Left lung (tissue), 14 donors: ENCODE measurements at places on chromosomes 13 and 19. TPM values are rescaled to one million over a fixed set of nuclear protein-coding genes. Genes with fewer than 3 reads are reported as not detected.

BICRA gene
- polyA plus RNA-seq: 17.6 TPM

CEACAM20 gene
- polyA plus RNA-seq: not detected

ARRDC5 gene
- 0.09 TPM for polyA plus RNA-seq

LHB gene
- polyA plus RNA-seq: 0.57 TPM

CGB2 gene
- not detected for polyA plus RNA-seq

TUBA3C gene
- polyA plus RNA-seq: not detected

CBY2 gene
- not detected for polyA plus RNA-seq

FGF14 gene
- 0.61 TPM for polyA plus RNA-seq

GRCh38 chr19:49746206-49746958 lies 16.7 kb downstream of the TSKS start:
- DNase-seq: peak; percentile 35

GRCh38 chr13:19561585-19561984 lies 253 bp upstream of the TPTE2 start:
- peak; percentile 69 for DNase-seq

DNA sequence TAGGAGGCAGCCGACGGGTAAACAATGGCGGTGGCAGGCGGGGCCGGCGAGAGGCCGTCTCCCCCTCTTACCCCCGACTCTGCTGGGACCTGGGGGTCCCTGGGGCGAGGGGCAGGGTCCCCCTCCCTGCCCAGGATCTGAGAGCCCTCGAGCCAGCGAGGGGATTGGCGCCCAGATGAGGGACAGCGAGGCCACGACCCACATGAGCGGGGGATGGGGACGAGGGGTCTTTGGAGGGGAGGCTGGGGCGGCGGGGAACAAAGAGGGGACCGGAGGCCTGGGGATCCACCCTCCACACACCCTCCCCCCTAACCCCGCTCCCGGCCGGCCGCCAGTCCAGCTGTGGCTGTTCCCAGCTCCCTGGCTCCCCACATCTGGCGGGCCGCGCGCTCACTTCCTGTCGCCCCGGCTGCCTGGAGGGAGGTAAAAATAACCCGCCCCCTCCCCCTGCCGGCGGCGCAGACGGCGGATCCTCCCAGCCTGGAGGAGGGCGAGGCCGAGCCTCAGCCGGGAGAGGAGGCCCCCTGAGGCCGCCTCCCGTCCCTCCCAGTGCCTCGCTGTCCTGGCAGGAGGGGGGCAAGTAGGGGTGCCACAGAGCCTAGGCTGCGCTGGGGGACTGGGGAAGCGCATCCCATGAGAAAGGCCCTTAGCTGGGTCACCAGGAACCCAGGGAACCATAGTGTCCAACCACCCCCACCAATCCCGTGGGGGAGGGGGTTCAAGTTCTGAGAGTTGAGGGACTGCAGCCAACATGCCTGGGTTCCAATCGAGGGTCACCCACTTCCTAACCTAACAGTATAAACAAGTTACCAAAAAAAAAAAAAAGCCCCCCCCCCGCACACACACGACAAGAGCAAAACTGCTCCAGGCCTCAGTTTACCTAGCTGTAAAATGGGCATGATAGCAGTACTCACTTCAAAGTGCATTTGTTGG lies 29.3 kb upstream of the NANOS3 start:
- DNase-seq: peak; percentile 95

GRCh38 chr13:112976526-112976925 lies 7.5 kb downstream of the MCF2L start:
- no peak for DNase-seq

GRCh38 chr19:47713046-47714021 lies at the start of gene EHD2:
Gene EHD2, plus strand, starts transcription at chr19:47713422. Its CDS starts 3,191 bp downstream, at chr19:47716613.
- DNase-seq: peak; percentile 91

- DNase-seq: no peak
Observed at GRCh38 chr13:33345842-33346241, 60.3 kb upstream of the STARD13 start.

DNA sequence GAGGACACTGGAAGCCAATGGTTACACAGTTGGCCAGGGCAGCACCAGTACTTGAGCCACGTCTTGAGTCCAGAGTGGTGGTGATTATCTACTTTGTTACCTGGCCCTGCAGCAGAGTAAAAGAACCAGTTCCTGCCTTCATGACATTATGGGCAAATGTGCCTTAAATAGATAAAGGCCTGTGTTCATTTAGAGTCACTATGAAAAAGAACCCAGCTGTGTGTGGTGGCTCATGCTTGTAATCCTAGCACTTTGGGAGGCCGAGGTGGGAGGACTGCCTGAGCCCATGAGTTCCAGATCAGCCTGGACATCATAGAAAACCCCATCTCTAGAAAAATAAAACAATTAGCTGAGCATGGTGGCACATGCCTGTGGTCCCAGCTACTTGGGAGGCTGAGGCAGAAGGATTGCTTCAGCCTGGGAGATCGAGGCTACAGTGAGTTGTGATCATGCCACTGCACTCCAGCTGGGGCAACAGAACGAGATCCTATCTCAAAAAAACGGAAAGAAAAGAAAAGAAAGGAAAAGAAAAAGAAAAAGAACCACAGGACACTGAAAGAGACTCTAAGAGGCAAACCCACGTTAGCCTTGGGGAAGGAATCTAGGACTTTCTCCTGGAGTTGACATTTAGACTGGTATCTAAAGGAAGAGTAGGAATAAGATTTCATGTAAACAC lies 3.4 kb upstream of the IRF2BP1 start:
- DNase-seq: no peak

- DNase-seq: no peak
Observed at GRCh38 chr13:91774397-91774796, 376.0 kb downstream of the GPC5 start.

GRCh38 chr19:14333101-14333871 lies 48.0 kb upstream of the ADGRE5 start:
- DNase-seq: no peak

DNA sequence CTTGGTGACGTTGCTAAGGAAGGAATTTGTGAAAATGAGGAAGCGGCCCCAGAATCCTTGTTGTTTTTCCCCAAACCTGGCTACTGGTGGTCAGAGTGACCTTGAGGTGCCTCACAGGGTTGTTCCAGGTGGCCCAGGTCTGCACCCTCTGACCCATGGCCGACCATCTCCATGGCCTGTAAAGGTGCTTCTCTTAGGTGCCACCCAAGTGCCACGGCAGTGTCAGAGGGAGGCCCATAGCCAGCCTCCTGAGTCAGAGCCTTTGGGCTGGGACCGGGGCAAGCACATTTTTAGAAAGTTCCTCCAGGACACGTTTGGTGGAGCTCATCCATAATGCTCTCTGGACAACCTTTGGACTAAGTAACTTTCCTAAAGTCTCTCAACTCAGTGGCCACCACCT lies 83.9 kb upstream of the IRS2 start:
- no peak for DNase-seq

GRCh38 chr19:33482476-33482875 lies 39.1 kb downstream of the PEPD start:
- no peak for DNase-seq

DNA sequence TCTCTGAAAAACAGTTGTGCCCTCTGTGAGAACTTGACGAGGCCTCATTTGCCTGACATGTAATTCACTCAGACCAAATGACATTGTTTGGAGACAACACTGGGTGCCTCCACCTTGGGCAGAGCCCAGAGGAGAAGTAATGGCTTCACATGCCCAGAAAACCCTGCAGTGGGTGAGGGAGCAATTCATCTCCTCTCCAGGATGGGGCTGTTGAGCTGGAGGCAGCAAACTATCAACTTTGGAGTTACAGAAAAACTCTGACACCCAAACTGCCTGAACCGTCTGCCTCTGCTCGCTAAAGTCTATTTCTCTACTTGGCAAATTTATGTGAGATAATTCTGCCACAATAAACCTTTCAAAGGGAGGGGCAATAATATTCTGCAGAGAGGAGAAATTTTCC lies 146.9 kb downstream of the DCLK1 start:
- no peak for DNase-seq

- no peak for DNase-seq
Observed at GRCh38 chr13:113876346-113877148, 12.7 kb upstream of the GAS6 start.

GRCh38 chr19:18762125-18763023 lies 28.7 kb downstream of the COMP start:
- peak; percentile 89 for DNase-seq

GRCh38 chr13:53301449-53301848 lies 272.8 kb downstream of the OLFM4 start:
- DNase-seq: no peak
